ENCODE measurements at places on chromosomes 6 and 20.

DNA sequence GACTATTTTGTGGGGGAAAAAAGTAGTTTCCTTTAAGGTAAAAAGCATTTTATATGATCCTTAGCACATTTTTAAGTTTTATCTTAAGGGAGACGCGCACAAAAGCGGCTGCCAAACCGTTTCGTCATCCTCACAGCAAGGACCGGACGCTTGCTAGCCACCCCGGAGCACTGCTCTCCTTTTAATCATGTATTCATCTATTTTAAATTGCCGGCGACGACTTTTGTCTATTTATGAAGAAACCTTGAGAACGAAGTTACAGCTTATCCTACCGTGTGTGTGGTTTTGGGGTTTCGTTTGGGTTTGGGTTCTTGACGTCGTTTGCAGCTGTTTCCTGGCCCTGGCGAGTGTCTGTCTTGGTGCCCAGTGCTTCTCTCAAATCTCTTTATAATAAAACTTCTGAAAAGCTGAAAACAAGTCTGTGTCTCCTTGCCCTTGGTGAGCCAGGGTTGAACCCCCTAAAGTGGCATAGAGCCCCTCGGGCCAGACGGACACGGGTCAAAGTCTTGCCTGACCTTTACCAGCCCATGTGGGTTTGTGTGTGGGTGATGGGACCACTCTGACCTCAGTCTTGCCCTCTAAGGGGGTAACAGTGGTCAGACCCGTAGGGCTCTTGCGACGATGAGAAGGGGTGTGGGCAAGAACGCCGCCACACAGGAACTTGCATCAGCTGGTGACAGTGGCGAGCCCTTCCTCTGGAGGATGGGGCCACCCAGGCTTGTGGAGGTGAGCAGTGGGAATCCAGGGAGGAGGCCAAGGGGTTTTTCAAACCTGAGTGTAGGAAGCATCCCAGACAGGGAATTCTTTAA, 117.6 kb downstream of the JPH2 start:
- DNase-seq: peak; percentile 46

GRCh38 chr20:3071266-3071609, 182 bp upstream of the OXT start:
- DNase-seq: no peak

GRCh38 chr6:142935553-142936517, 9.1 kb downstream of the HIVEP2 start:
- no peak for DNase-seq

GRCh38 chr20:50120935-50121693, 8.2 kb upstream of the UBE2V1 start:
- DNase-seq: peak; percentile 66

DNA sequence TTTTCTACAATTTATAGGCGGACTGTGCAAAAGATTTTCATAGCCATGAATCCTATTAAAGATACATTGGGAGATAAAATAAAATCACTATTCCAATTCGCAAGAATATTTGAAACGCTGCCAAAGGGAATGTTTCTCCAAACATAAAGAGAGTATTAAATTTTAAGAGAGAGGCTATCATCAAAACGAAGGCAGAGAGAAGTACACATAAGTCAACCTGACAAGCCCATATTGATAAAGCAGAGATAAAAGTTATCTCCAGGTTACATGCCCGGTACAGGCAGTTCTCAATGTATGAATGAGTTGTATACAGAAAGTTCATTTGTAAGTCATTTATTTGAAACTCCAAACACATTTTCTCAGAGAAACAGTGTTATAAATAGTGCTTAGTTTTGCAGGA, 193.1 kb downstream of the ATXN1 start:
- no peak for DNase-seq
